Stimulated activated CD8-positive, alpha-beta memory T cell treated with anti-CD3 and anti-CD28 coated beads, Interleukin-2, amount 100 ng/mL, for 48 hours (primary cell): ENCODE measurements at places on chromosomes 2 and 18.

- no peak for DNase-seq
These were observed 125.0 kb upstream of the DLX2 start for GRCh38 chr2:172227719-172228118.

DNA sequence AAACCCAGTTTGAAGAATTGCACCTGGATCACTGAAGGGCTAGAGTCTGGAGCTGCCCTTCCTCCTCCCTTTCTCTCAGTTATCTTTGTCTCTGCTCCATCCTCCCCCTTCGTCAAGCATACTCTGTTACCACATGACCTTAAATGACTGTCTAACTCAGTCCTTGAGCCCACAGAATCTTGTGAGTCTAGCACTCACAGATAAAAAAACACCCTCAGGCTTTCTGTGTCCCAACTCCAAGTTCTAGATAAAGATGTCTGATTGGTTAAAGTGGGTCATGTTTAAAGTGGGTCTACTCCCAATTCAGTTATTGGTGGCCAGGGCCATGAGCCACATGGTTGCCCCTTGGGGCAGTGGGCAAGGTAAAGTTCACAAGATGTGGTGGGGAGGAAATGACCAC is 53.5 kb upstream of the CYP1B1 start:
- no peak for DNase-seq

- no peak for DNase-seq
These were observed 32.1 kb upstream of the SLC66A3 start for GRCh38 chr2:11123001-11123809.

GRCh38 chr2:98691303-98691702 is 39.6 kb downstream of the MGAT4A start:
- DNase-seq, result no peak

DNA sequence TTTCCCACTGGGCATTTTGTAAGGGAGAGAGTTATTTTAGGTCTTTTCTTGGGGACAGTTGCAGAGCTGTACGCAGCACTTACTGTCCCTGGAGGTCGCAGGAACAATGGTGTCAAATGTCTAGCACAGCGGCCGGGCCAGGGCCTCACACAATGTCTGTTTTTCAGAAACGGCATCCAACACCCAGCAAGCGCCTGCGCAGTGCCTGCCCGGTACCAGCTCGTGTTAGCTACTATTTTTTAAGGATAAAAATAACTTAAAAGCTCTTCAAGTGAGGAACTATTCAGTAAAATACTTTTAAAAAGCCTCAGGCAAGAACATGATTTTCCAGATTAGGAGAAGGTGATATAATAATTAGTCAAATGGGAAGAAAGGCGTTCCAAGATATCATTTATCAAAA is 90.0 kb downstream of the MBP start:
- DNase-seq, result no peak

DNA sequence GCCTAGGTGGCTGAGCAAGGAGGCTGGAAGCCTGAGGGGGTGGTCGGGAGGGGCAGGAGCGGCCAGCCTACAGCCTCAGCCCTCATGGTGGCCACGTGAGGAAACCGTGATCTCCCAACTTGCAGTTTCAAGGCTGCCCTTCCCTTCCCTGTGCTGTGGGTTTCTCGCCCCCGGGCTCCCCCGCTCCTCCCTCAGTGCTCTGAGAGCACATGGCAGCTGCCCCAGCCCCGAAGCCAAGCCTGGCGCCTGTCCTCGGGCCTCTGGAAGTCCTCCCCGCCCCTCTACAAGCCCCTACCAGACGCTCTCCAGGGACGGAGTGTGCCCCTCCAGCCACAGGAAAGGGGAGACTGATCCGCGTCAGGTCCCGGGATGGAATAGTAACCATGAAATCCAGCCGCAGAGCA is 586 bp upstream of the ANKRD23 start:
- no peak for DNase-seq

- DNase-seq, result no peak
These were observed 108.9 kb downstream of the KLHL29 start for GRCh38 chr2:23493846-23494245.

GRCh38 chr18:76619621-76620315 is 124.7 kb upstream of the ZNF516 start:
- DNase-seq, result no peak

DNA sequence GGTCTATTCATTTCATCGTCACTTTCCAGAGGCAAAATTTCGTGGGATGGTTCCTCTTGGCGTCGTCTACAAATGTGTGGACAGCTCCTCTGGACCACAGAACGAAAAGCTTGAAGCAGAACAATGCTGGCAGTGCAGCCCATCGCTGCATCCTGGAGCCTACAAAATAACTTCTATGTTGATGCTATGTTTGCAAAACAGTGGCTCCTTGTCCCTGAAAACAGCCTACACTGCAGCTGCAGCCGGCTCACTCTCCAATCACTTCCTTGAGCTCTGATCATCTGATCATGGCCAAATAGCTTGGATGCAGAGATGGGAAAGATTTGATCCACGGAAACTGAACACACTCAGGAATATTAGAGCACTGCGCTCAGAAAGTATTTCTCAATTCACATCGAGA is 60.0 kb downstream of the DOCK10 start:
- no peak for DNase-seq

DNA sequence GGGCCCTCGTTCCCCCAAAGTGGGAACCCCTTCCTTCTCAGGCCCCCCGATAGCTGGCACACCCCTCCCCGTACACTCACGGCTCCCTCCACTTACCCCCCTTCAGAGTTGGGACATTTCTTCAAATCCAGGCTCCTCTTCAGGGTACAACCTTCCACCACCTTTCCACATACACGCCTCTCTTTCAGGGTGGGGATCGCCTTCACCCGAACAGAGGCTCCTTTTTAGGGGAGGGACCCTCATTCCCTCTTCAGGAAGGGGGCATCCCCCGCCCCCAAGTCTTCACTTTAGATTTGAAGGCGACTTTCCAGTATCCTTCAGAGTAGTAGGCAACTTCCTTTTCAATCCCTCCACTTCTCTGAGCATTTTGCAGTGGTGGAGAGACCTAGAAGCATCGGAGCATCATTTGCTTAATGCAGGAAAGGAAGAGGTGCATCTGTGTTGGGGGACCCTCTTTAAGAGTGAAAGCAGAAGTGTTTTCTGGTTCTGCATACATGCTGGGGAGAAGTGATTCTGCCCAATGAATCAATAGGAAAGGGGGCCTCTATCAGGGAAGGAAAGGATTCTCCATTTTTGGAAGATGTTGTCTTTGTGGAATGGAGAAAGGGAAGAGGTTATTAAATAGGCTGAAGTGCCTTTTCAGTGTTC is 845 bp downstream of the EML4 start:
- DNase-seq, result no peak

GRCh38 chr18:62091487-62092120 is 95.3 kb downstream of the PIGN start:
- DNase-seq, result no peak

GRCh38 chr2:100367163-100367562 is 44.9 kb upstream of the LONRF2 start:
- no peak for DNase-seq

GRCh38 chr2:231800493-231801091 is 14.3 kb downstream of the COPS7B start:
- peak; percentile 47 for DNase-seq

DNA sequence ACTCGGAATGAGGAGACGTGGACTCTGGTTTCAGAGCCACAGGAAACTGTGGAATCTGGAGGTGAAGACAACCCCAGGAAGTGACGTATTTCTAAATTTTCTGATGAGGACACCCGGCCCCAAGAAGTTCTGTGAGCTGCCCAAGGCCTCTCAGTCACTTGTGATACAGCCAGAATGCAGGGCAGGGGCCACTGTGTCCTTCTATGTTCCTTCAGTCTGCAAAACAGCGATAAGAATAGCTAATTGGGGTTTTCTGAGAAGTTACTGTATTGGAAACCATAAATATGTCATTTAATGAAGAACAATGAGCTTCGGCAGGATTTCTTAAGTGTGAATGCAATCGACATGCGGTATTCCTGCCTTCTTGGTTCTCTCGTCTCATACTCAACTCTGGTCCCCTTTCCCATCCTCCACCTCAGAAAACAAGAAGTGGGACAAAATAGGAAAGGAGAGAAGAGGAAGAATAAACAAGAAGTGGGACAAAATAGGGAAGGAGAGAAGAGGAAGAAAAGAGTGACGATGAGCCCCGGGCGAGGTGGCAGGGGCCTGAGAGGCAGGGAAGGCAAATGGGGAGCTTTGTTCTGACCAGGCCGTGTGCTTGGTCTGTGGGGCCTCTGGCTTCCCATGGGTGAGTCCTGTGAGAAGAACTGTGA is 282.0 kb upstream of the REV1 start:
- no peak for DNase-seq
